Left lung (tissue), 14 donors: ENCODE measurements at places on chromosomes 2 and 18. TPM values are rescaled to one million over a fixed set of nuclear protein-coding genes. Genes with fewer than 3 reads are reported as not detected.
A peak's percentile ranks its signal among the peaks of the same experiment; 100 is the strongest.

The PIEZO2 gene
- 77.7 TPM for total RNA-seq

The BZW1 gene
- total RNA-seq = 211 TPM

The MBOAT2 gene
- total RNA-seq = 32.9 TPM

GRCh38 chr2:187989925-187990623 is 301.6 kb upstream of the GULP1 start:
- no peak overlapping the region for H3K4me3 ChIP-seq
- H3K27me3 ChIP-seq = no peaks in the 10 kb centered on the region
- H3K36me3 ChIP-seq = no peaks in the 10 kb centered on the region
- H3K4me1 ChIP-seq = no peaks in the 10 kb centered on the region

- no peak overlapping the region for H3K4me3 ChIP-seq
- H3K36me3 ChIP-seq = no peaks in the 10 kb centered on the region
- H3K27me3 ChIP-seq = no peaks in the 10 kb centered on the region
These were observed 46.6 kb upstream of the SERTAD2 start for GRCh38 chr2:64700133-64700809.

GRCh38 chr2:234881413-234882241 is 70.2 kb upstream of the SH3BP4 start:
- no peaks in the 10 kb centered on the region for H3K4me1 ChIP-seq
- no peaks in the 10 kb centered on the region for H3K36me3 ChIP-seq
- no peak overlapping the region for H3K4me3 ChIP-seq
- peak; percentile 77 for DNase-seq
- no peak overlapping the region for H3K27ac ChIP-seq

- peak overlapping the region; percentile 37 for H3K4me3 ChIP-seq
- H3K4me1 ChIP-seq = peaks cover 40% of the 10 kb centered on the region
- H3K36me3 ChIP-seq = no peaks in the 10 kb centered on the region
- peak overlapping the region; percentile 45 for H3K27ac ChIP-seq
- no peak for DNase-seq
These were observed 51.9 kb downstream of the SLC4A1AP start for GRCh38 chr2:27715318-27716210.

DNA sequence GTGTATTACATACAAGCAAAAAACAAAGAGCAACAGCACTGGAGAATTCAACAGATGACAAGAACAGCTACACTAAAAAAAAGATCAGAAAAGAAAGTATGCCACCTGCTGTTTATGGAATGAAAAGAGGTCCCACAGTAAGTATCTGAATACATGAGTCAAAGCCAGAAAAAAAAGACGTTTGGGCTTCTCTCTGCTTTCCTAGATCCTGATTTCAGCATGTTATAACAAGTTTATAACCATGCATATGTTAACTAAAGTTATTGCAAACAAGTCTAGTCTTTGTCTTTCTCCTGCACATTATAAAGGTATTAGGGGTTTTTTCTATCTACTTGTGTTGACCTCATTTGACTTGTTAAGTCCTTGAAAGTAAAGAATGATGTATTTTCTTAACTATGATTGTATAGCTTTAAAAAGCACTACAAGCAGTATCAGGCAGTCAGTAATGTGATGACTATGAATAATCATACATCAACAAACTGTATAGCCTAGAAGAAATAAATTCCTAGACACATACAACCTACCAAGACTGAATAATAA is 108.5 kb upstream of the COL5A2 start:
- no peaks in the 10 kb centered on the region for H3K36me3 ChIP-seq

GRCh38 chr18:3448838-3449511 is 997 bp upstream of the TGIF1 start:
- DNase-seq = peak; percentile 84
- no peaks in the 10 kb centered on the region for H3K36me3 ChIP-seq
- H3K4me3 ChIP-seq = peak overlapping the region; percentile 87
- peaks cover 20% of the 10 kb centered on the region for H3K4me1 ChIP-seq

- H3K27ac ChIP-seq = no peak overlapping the region
- DNase-seq = no peak
- H3K4me1 ChIP-seq = no peaks in the 10 kb centered on the region
- H3K27me3 ChIP-seq = no peaks in the 10 kb centered on the region
These were observed 4.1 kb upstream of the NT5C1B start for GRCh38 chr2:18593496-18593895.

DNA sequence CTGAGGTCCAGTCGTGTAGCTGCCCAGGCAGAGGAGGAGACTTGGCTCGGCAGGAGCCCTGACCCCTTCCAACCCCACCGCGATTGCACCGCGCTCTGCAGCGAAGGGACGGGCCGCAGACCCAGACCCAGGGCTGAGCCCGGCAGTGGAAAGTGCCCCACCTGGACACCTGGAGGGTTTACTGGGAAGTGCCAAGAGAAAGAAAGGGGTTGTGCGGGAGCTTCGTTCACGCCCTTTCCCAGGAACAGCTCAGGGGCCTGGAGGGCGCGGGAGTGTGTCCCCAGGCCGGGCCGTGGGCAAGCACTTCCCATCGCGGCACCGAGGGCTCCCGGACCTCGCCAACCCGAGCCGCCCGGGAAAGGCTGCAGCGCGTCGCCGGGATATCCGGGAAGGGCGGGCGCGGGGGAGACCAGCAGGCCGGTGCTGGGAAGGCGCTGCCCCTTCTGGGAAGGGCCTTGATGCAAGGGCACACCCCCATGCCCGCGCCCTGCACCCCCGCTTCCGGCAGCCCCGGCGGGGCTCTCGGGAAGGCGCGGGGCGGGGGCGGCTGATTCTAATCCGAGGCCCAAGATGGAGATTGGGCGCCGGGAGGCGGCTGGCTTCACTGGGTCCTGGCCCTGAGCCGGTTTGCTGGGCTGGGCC is 36.1 kb upstream of the MRPL33 start:
- peak; percentile 92 for DNase-seq
- peak overlapping the region; percentile 86 for H3K27ac ChIP-seq
- no peaks in the 10 kb centered on the region for H3K36me3 ChIP-seq
- no peaks in the 10 kb centered on the region for H3K27me3 ChIP-seq

DNA sequence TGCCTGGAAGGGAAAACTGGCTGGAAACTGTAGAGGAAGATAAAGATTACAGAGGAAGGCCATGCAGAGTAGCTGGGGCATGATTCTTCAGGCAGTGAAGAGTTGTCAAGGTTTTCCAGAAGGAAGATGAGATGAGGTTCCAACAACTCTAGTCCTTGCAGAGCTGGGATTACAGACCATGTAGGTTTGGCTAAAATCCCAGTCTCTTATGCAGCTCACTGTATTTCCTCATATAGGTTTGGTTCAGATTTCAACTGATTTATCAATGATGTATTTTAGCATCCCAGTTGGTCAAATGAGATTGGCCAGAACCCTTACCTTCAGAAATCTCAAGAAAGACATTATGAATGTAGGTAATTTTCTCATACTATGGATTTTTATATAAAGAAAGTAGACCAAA is 16.4 kb downstream of the FAP start:
- DNase-seq = no peak
- no peaks in the 10 kb centered on the region for H3K36me3 ChIP-seq
- H3K27ac ChIP-seq = no peak overlapping the region
- H3K4me3 ChIP-seq = no peak overlapping the region
- H3K4me1 ChIP-seq = no peaks in the 10 kb centered on the region
- no peaks in the 10 kb centered on the region for H3K27me3 ChIP-seq
